Aorta (tissue), 5 donors: ENCODE measurements at places on chromosomes 12 and 14. TPM values are rescaled to one million over a fixed set of nuclear protein-coding genes. Genes with fewer than 3 reads are reported as not detected.

TIMM9 gene
- polyA plus RNA-seq: 65.0 TPM

CCDC88C gene
- 3.0 TPM for polyA plus RNA-seq

- no peaks in the 10 kb centered on the region for H3K27me3 ChIP-seq
- no peaks in the 10 kb centered on the region for H3K4me1 ChIP-seq
- H3K36me3 ChIP-seq: no peaks in the 10 kb centered on the region
Observed at GRCh38 chr12:43730283-43730682, 28.3 kb downstream of the PUS7L start.

- H3K4me3 ChIP-seq: no peak overlapping the region
- DNase-seq: no peak
- peak overlapping the region; percentile 55 for H3K27ac ChIP-seq
- H3K4me1 ChIP-seq: peaks cover 3% of the 10 kb centered on the region
Observed at GRCh38 chr12:67434671-67435370, 165.7 kb downstream of the CAND1 start.

RHOJ gene
- 10.8 TPM for polyA plus RNA-seq

RERG gene
- 66.9 TPM for polyA plus RNA-seq

DNA sequence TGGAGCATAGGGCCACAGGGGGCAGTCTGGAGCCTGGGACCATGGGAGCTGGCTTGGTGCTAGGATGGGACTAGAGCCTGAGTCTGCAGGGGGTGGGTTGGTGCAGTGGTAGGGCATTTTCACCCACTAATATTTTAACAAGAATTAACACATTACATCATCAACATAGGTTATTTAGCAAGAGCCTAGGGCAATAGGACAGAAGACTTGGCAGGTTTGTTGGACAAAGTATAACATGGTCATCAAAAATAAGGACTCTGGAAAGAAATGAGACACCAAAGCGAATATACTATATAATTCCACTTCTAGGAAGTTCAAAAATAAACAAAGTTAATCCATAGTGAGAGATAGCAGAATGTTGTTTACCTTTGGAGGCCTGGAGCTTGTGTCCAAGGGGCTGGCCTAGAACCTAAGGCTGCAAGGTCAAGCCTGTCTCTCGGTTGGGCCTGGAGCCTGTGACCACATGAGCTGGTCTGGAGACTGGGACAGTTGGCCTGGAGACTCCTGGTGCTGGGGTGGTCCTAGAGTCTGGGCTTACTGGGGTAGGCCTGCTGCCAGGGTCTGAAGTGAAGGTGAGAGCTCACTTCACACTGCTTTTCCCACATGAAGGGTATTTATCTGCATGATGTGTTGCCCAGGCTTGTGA, 28.1 kb upstream of the CNOT2 start:
- H3K4me3 ChIP-seq: no peak overlapping the region
- H3K27me3 ChIP-seq: no peaks in the 10 kb centered on the region
- no peaks in the 10 kb centered on the region for H3K4me1 ChIP-seq
- H3K27ac ChIP-seq: no peak overlapping the region
- no peaks in the 10 kb centered on the region for H3K36me3 ChIP-seq
- DNase-seq: no peak

GRCh38 chr14:87547536-87547935, 445.4 kb downstream of the GALC start:
- no peak overlapping the region for H3K27ac ChIP-seq
- H3K4me1 ChIP-seq: no peaks in the 10 kb centered on the region
- no peaks in the 10 kb centered on the region for H3K36me3 ChIP-seq
- no peak overlapping the region for H3K4me3 ChIP-seq

DNA sequence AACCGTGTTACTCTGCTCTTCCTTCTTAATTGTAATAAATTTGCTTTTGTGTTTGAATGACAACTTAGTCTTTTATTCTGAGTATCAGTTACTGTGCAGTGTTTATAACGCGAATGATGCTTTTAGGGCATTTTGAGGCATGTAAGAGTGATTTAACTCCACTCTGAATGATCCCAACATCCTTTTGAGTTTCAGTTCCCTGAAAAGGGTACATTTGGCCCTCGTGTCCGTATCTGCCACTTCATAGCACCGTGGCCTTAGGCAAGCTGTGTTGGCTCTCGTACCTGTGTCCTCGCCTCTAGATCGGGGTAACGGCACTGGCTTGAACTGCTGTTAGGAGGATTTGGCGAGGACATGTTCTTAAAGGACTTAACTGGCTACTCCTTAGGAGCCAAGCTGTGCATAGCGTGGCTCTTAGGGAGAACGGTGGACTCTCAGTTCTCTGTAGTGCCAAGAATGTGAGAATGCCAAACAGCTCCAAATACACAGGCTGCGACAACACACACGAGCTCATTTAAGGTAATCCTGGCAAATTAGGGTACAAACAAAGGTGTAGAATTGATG, 92.0 kb downstream of the PPP2R5C start:
- H3K4me3 ChIP-seq: no peak overlapping the region
- DNase-seq: no peak
- no peaks in the 10 kb centered on the region for H3K36me3 ChIP-seq
- no peaks in the 10 kb centered on the region for H3K27me3 ChIP-seq
- no peaks in the 10 kb centered on the region for H3K4me1 ChIP-seq
